ENCODE measurements at places on chromosomes 6 and 20. TPM values are rescaled to one million over a fixed set of nuclear protein-coding genes. Genes with fewer than 3 reads are reported as not detected.

GRCh38 chr6:21846541-21847451, 253.2 kb downstream of the SOX4 start:
- DNase-seq: peak; percentile 50

GRCh38 chr20:25313593-25313992, 65.7 kb downstream of the PYGB start:
- DNase-seq: no peak

DNA sequence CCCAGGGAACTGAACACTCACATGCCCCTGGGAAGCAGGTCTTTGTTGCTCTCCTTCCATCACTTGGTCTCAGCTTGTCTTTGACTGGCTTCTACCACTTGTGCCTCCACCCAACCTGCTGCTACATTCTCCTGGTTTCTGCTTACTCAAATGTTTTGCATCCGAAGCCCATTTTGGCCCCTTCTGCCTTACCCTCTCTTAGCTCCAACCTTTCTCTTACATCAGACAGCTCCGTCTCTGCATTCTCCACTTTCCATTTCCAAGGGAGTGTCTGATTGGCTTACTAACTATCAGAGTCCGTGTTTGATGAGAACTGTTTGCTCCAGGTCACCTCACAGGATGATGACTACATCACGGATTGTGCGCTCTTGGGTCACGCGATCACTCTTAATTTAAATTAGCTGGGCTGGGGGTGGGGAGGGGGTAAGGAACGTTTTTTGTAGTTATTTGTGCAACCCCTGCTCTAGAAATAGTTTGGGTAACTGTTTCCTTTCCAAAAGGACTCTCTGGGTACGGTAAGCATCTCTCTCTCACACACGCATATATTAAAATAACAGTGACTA, 844 bp upstream of the ABRACL start:
- no peak for DNase-seq

- DNase-seq: no peak
Measured at GRCh38 chr6:13559251-13559650, 15.2 kb upstream of the SIRT5 start.

The ZNF391 gene
- total RNA-seq: 0.03 TPM

DNA sequence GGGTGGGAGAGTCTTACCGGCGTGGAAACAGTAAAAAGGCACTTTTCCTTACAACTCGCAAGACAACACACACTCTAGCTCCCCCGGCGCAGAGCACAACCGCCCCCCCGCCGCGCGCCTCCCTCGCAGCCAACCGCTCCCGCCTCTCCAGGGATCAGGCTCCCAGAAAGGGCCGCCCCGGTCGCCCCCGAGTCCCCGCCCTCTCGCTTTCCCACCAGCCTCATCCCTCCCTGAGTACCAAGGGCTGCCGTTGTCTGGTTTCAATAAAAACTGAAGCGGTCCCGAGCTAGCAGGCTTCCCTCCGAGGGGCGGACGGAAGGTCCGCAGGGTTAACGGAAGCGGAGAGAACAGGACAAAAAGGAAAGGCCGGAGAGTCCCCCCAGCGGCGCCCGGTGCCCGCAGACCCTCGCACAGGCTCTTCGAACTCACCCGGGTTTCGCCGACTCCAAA, 804 bp downstream of the ELOVL5 start:
- peak; percentile 63 for DNase-seq

DNA sequence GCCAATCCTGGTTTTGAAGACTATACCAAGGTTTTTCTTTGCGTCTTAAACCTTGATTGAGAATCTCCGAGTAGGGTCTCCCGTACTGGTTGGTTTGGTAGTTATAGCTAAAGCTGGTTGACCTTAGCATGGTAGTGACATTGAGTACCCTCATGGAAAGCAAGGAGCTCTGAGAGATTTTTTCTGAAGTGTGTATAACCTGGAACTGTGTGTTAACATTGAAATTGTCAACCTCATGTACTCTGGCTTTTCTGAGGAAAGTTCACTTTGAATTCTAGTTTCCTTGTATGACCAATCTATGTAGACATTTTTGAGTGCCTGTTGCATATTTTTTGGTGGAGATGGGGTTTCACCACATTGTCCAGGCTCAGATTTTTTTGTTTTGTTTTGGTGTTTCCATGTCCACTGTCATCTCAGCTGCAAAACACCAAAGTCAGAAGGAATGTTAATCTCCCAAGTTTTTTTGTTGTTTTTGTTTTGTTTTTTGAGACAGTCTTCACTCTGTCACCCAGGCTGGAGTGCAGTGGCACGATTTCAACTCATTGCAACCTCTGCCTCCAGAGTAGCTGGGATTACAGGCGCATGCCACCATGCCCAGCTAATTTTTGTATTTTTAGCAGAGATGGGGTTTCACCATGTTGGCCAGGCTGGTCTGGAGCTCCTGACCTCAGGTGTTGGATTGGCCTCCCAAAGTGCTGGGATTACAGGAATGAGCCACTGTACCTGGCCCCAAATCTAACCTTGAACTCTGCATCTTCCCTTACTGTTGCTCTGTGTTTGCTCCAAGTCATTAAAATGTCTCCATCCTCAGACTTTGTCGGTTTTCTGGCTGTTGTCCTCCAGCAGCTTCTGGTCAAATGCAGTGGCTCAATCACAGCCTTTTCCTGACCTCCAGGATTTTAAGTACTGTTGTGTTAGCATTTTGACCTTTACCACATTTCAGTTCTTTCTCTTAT, 4.3 kb downstream of the RPS12 start:
- DNase-seq: no peak

GRCh38 chr20:54649511-54649962, 174.1 kb downstream of the DOK5 start:
- DNase-seq: peak; percentile 75

The PRELID3B gene
- 74.2 TPM for total RNA-seq

DNA sequence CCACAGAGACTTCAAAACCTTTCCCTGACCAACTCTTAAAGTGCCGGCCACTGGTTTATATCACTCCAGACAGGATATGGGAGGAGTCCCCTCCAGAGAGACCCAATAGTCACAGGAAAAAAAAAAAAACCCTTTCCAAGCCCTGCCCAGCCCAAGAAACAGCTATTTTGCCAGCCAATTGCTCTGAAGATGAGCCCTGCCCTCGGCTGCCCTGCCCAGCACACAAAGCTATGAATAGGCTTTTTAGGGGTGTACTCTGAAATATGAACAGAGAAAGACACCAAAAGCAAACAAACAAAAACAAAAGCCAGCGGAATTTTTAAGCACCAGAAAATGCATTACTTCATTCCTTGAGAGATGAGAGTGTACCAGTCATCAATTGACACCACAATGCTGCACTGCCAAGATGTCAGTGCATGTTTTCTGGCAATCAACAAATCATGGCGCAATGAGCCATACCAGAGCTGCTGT, 275.1 kb downstream of the C6orf118 start:
- peak; percentile 60 for DNase-seq
